ENCODE measurements at places on chromosomes 3 and 15.

- DNase-seq: peak; percentile 39
Measured at GRCh38 chr3:46495901-46496456, 1.8 kb upstream of the RTP3 start.

DNA sequence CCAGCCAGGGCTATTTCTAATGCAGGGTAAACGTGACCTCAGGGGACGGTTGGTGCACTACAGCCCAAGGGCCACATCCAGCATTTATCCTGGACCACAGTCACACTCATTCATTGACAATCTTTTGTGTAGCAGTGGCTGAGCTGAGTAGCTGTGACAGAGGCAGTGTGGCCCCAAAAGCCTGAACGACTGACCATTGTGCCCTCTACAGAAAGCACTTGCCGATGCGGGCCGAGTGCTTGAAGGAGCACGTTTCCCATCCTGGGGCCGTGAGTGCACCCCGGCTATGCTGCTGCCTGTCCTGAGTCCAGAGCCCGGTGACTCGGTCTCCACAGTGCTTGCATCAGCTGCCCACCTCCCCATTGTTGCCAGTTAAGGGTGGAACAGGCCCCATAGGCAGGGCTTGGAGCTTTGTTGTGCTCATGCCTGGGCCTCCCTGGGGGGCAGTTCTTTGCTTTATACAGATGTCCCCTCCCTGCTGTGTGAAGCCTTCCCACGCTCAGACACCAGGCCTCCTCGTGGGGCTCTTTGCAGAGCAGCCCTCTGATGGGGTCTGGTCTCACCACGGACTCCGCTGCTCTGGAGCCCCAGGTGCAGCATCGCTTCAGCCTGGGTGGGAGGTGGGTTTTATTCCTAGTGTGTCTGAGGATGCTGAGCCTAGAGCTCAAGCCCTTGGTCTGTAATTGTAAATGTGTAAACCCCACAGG is 13.0 kb upstream of the SNRPA1 start:
- DNase-seq: no peak

GRCh38 chr3:55885721-55886120 is 398.6 kb upstream of the WNT5A start:
- peak; percentile 46 for DNase-seq

DNA sequence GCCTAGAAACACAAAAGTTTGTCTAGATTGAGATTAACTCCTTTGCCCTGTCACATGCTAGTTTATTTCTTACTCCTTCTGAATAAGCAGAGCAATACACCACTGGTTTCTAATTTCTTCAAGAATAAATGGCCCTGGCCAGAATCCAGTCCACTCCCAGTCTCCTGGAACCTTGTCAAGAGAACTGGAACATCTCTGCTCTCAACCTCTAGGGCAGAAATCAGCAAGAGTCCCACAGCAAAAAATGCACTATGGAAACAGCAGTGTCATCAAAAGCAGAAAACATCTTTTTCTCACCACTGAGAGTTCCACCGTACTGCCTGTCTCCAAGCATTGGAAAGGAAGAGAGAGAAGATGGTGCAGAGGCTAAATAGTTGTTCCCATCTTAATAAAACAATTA is 35.9 kb upstream of the PPP2R3A start:
- DNase-seq: peak; percentile 13

- DNase-seq: no peak
Measured at GRCh38 chr3:56753206-56753820, 48.4 kb downstream of the ARHGEF3 start.

- DNase-seq: no peak
Measured at GRCh38 chr15:69390575-69390974, 23.6 kb upstream of the KIF23 start.

GRCh38 chr3:165446555-165446954 is 250.4 kb upstream of the SLITRK3 start:
- DNase-seq: no peak

DNA sequence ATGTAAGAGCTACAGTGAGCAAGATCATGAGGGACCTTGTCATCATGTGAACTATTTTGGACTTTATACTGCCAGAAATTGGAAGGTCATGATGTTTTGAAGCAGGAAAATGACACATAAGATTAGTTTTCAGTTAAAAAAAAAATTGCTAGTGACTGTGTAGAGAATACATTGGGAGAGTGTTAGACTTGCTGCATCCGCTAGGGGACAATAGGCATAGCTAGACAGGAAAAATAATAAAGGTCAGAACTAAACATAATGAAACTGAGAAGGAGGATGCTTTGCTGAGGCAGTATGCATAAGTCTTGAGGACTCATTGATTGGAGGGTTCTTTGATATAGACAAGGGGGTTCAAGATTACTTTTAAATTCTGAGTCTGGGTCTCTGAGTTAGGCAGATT is 275.8 kb upstream of the KCNH8 start:
- no peak for DNase-seq

- DNase-seq: no peak
Measured at GRCh38 chr3:67998281-67998680, 343.9 kb upstream of the SUCLG2 start.

DNA sequence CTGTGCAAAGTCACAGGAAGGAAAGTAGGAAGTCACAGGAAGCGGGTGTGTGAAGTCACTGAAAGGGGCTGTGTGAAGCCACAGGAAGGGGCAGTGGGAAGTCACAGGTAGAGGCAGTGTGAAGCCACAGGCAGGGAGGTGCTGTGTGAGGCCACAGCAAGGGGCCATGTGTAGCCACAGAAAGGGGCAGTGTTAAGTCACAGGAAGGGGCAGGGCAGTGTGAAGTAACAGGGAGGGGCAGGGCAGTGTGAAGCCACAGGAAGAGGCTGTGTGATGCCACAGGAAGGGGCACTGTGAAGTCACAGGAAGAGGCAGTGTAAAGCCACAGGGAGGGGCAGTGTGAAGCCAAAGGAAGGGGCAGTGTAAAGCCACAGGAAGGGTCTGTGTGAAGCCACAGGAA is 36.5 kb downstream of the GASK1A start:
- no peak for DNase-seq
